ENCODE measurements at places on chromosomes 13 and 19.

DNA sequence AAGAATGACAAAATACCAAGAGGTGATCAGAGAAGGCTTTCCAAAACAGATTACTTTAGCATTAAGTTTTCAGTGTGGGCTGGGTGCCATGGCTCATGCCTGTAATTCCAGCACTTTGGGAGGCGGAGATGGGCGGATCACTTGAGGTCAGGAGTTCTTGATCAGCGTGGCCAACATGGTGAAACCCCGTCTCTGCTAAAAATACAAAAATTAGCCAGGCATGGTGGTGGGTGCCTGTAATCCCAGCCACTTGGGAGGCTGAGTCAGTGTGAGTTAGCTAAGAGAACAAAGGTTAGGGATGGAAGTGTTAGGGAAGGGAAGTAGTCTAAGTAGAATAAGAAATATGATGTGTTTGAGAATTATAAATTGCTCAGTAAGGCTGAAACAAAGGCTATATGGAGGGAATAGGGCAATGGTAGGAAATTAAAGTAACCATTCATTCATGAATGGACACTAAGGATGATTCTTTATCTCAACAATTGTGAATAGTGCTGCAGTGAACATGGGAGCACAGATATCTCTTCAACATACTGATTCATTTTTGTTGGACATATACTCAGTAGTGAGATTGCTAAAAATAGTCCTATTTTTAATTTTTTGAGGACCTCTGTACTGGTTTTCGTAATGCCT lies 3.9 kb upstream of the RCBTB2 start:
- H3K4me1 ChIP-seq = peaks cover 17% of the 10 kb centered on the region
- no peak for DNase-seq
- H3K36me3 ChIP-seq = peaks cover 6% of the 10 kb centered on the region
- H3K4me3 ChIP-seq = no peak overlapping the region

GRCh38 chr13:105118426-105118985 lies 1417.0 kb downstream of the EFNB2 start:
- no peak overlapping the region for H3K4me3 ChIP-seq
- H3K27ac ChIP-seq = no peak overlapping the region
- no peaks in the 10 kb centered on the region for H3K4me1 ChIP-seq
- peaks cover 3% of the 10 kb centered on the region for H3K27me3 ChIP-seq

- no peak overlapping the region for H3K4me3 ChIP-seq
- no peaks in the 10 kb centered on the region for H3K4me1 ChIP-seq
- no peak overlapping the region for H3K27ac ChIP-seq
- DNase-seq = no peak
These were observed 134.7 kb upstream of the SLITRK5 start for GRCh38 chr13:87536499-87536898.

DNA sequence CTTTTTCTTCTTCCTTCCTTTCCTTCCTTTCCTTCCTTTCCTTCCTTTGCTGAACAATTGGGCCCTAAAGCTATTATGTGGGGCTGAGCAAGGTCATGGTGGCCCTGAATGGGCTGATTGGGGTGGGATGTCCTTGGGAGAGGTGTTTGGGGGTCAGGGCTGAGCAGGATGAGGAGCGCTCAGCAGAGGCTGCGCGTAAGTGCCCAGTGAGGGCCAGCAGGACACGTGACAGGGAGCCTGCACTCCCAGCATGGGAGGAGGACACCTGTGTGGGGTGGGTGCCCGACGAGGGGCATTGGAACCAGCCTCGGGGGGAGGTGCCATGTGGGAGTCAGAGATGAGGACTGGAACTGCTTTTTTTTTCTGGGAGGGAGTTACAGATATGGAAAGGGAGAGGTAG lies 5.4 kb upstream of the LGALS7 start:
- no peak overlapping the region for H3K27ac ChIP-seq
- DNase-seq = no peak
- H3K27me3 ChIP-seq = peaks cover 15% of the 10 kb centered on the region
- H3K36me3 ChIP-seq = no peaks in the 10 kb centered on the region
- H3K4me1 ChIP-seq = no peaks in the 10 kb centered on the region

- peak; percentile 71 for DNase-seq
- H3K4me3 ChIP-seq = peak overlapping the region; percentile 96
- peaks cover 53% of the 10 kb centered on the region for H3K4me1 ChIP-seq
- H3K27me3 ChIP-seq = no peaks in the 10 kb centered on the region
- H3K27ac ChIP-seq = peak overlapping the region; percentile 93
These were observed 1.2 kb downstream of the ZFP36 start for GRCh38 chr19:39407660-39408391.

Data from activated T-helper 1 cell treated with anti-CD3 and anti-CD28 coated beads, Interleukin-12 subunit alpha, Interleukin-12 subunit beta, Interleukin-2, Interleukin-4 antibody, amounts not matched to agents 30 ng/mL and 10 ng/mL and 1 ng/mL, durations not matched to agents 14 hours and 24 hours and 36 hours (primary cell).